Pancreas (tissue), 10 donors: ENCODE measurements at places on chromosomes 2 and 18. TPM values are rescaled to one million over a fixed set of nuclear protein-coding genes. Genes with fewer than 3 reads are reported as not detected.

DNA sequence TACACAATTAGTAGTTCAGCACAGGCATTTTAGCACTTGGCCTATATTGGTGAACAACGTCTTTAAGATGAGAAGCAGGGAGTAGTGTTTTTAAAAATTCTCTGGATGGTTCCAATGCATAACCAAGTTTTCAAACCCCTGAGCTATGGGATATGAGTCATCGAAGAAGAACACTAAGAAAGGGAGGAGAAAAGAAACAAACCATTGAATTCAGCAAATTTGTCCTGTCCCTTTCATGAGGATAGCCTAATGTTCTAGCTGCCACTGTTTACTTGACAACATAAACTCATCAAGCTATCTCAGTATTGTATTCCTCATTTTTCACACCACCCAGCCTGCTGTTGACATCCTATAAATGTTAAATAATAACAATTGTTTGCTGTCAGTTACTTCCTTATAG lies 158.0 kb downstream of the BARD1 start:
- DNase-seq: no peak

CD207 gene
- 0.24 TPM for total RNA-seq

GKN2 gene
- not detected for total RNA-seq

DNA sequence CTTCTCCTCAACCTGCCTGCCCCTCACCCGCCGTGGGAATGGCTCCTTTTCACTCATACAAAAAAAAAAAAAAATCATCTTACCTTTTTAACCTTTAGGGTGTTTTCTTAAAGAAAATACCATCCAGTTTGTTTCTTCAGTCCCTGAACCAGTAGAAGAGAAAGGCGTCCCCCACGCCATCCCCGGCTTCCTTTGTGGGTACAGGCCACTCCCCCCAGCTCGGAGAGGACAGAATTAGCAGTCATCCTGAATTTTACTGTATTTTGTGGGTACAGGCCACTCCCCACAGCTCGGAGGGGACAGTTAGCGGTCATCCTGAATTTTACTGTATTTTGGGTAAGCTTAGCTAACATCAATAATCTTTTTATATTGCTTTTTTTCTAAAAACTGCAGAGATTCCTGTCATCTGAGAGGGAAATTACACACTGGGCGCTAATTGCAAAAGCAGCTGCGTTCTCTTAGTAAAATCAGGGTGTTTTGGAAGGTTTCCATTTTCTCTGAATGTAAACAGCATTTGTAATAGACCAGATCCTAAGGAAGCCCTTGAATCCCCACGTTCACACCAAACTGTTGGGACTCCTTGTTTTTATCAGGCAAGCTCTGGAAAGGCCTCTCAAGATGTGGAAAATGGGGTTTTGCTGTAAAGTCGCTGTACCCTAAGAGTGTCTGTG lies 72.5 kb downstream of the NFATC1 start:
- no peak for DNase-seq

DNA sequence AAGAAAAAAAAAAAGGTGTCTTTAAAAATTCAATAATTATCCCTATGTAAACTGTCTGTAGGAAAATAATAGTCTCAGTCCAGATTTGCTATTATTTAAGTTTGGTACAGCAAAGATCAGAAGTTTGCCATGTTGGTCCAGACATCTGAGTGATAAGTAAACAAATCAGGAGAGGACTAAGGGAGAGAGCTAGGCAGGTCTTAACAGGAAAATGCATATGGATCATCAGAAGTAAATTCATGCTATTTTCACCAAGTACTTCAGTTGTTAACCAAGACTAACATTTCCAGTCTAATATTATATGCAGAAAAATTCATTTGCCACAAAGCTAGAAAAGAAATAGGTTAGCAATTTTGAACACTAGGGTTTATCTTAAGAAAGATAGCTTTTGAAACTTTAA lies 95.0 kb upstream of the STK17B start:
- DNase-seq: no peak

DNA sequence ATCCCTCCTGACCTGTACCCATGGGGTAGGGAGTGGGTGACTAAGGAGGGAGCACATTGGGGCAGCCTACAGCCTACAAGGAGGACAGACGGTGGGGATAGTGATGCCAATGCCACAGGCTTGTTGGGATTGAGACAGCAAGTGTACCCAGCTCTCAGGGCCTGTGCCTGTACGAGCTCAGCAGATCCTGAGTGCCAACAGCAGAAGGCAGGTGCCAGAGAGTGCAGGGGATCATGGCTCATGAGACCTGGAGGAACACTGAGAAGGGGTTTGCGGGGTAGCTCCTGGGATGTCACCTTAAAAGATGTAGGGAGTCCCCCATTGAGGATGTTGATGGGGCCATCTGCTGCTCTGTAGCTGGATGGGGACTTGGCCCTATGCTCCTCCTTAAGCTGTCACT lies 10.3 kb upstream of the SNED1 start:
- DNase-seq: peak; percentile 14

- DNase-seq: no peak
These were observed 129.2 kb upstream of the MEIS1 start for GRCh38 chr2:66305718-66306117.

- DNase-seq: no peak
These were observed 54.2 kb downstream of the DIPK1C start for GRCh38 chr18:74402806-74403433.

UCN gene
- total RNA-seq: 0.87 TPM

CYP27C1 gene
- not detected for total RNA-seq

- DNase-seq: no peak
These were observed 48.9 kb downstream of the LDLRAD4 start for GRCh38 chr18:13267431-13267873.

DNA sequence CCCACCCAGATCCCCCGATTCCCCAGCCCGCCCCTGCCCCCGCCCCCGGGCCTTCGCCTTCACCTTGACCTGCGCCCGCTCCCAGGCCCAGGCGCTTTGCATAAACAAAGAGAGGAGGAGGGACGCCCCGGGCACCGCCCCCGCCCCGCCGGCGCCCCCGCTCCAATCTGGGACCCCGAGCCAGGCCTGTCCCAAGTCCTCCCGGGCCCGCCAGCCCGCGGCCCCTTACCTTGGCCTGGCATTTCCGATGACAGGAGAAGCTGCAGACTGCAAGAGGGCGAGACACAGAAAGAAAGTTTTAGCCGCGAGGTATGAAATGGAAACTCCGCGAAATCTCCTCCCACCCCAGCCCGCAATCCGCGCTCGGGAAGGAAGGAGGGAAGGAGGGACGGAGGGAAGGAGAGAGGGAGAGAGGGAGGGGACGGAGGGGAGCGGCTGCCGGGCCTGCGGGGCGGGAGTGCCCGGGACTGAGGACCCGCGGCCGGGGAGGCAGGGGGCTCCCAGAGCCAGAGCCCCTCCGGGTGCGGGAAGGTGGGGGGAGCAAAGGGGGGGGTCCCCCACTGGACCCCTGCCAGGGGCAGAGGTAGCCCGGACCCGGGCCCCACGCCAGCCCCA lies 24.2 kb downstream of the TNS1 start:
- peak; percentile 58 for DNase-seq

- DNase-seq: no peak
These were observed 19.3 kb downstream of the MSGN1 start for GRCh38 chr2:17835516-17835915.
